Esophagus muscularis mucosa (tissue), 4 donors: ENCODE measurements at places on chromosomes 5 and 9. TPM values are rescaled to one million over a fixed set of nuclear protein-coding genes. Genes with fewer than 3 reads are reported as not detected.

The CFAP77 gene
- total RNA-seq: not detected

DNA sequence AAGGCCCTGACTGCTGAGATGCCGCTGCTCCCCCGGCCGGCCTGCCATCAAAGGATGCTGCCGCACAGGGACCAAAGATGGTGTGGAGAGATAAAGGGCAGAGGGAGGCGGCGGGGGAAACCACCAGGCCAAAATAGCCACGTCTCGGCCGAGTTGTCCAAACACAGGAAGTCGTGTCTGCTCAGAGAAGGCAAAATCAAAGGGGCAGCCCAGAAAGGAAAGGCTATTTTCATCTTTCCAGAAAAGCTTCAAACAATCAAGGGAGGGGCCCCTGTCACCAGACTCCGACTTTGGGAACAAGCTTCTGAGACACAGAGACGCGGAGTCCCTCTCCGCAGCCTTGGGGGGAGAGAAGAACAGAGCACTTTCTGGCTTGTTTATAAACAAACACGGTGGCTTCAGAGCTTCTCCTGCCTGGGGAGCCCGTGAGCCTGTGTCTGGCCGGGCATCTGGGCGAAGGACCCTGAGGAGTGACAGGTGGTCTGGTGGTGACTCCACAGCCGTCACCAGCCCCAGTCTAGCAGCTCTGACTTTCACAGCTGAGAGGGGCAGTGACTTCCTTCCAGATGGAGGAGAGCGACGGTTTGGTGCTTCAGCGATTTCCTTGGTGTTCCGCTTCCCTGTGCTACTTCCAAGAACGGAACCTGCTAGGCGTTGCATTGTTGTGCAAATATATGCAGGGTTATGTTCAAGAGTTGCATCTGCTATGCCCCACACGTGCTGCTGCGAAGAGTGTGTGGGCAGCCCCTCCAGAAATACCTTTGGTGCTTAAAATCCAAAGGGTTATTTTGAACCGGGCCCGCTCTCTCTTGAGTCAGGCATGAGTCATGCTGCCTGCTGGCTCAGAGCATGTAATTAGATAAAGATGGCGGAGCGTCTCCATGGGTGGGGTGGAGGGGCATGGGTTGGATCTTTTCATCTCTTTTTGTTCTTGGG, 24.0 kb downstream of the ADAMTSL2 start:
- DNase-seq: no peak
- no peaks in the 10 kb centered on the region for H3K27me3 ChIP-seq
- peak overlapping the region; percentile 6 for H3K4me3 ChIP-seq
- no peaks in the 10 kb centered on the region for H3K36me3 ChIP-seq

DNA sequence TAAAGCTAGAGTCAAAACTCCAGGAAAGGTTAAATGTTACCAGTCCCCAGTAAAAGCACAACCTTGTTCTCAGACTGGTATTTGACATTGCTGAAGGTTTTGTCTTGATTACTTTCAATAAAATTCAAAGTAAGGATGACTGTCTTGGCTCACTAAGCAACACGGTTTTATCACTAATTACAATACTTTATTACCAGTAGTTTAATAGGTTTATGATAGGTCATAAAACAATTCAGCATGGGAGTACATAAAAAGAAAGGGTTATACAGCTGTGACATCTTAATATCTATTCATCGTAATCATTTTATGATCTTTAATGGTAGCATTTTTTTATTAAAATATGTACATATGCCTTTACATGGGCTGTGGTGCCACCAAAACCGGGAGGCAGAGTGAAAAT, 370.7 kb upstream of the IRX2 start:
- no peak overlapping the region for H3K4me3 ChIP-seq
- H3K27ac ChIP-seq: no peak overlapping the region
- DNase-seq: no peak
- H3K27me3 ChIP-seq: no peaks in the 10 kb centered on the region
- no peaks in the 10 kb centered on the region for H3K4me1 ChIP-seq

DNA sequence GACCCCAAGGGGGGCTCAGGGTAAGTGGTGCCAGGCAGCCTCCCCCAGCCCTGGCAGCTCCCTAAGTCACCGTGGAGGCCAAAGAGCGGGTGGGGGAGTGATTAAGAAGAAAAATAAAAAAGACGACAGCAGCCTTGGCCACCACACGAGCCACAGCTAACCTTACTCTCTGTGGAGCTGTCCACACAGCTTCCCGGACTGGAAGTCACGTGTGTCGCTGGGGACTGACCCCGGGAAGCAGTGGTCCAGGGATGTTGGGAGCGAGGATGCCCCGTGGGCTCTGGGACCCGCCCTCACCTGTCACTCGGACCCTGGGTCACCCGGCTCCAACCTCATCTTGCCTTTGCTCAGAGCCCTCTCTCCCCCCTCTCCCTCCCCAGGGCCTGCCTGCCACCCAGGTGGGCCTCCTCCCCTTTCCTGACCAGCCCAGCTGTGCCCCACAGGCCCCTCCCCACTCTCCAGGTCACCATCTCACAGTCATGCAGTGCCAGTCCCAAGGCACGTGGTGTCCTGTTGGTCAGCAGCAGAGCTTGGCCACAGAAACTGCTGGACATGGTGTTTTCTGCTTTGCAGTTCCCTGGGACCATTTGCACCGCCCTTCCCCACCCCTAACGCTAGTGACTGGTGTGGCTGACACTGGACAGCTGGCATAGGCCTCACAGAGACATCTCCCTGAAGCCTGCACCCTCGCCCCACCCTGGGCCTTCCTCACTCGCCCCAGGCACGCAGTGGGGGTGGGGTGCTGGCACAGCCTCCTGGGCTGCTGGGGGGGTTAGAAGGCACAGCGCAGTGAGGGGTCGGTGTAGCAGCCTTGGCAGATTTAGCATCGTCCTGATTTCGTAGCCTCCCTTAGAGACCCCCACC, 9.8 kb upstream of the EXOC3 start:
- no peak overlapping the region for H3K27ac ChIP-seq
- H3K27me3 ChIP-seq: peaks cover 67% of the 10 kb centered on the region
- H3K36me3 ChIP-seq: no peaks in the 10 kb centered on the region
- H3K4me1 ChIP-seq: no peaks in the 10 kb centered on the region
- no peak overlapping the region for H3K4me3 ChIP-seq
